Fibroblast of skin of scalp (primary cell): ENCODE measurements at places on chromosomes 1 and 21.

- DNase-seq = no peak
Observed at GRCh38 chr1:181155339-181155738, 66.8 kb downstream of the IER5 start.

DNA sequence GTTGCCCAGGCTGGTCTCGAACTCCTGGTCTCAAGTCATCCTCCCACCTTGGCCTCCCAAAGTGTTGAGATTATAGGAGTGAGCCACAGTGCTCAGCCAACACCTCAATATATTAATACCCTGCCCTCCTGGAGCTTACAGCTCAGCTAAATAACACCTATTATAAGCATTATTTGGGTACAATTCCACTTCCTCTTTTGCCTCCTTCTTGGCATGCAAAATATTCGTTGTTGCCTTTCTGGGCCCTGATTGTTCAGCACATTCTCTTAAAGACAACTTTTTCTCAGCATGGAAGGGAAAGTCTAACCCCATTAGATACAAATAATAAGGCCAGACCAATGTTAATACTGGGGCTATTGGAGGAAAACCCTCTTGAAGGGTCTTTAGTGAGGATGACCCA, 2.8 kb downstream of the PAQR7 start:
- DNase-seq = no peak

DNA sequence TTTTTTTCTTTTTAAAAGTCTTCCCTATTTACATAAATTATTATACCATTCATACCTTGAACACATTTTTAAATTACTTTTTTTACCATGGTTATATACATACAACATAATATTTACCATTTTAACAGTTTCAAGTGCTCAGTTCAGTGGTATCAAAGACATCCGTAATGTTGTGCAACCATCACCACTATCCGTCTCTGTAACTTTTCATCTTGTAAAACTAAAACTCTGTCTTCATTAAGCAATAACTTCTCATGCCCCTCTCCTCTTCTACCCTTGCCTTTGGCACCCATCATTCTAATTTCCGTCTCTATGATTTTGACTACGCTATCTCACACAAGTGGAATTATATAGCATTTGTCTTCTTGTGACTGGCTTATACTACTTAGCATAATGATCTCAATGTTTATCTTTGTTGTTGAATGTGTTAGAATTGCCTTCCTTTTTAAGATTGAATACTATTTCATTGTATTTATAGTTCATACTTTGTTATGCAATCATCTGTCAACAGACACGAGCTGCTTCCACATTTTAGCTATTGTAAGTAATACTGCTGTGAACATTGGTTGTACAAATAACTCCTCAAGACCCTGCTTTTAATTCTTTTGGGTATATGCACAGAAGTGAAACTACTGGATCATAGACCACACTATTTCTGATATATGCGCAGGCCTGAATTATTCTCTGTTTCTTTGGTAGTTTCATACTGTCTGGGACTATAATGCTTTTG, 689.5 kb upstream of the NCAM2 start:
- DNase-seq = no peak

DNA sequence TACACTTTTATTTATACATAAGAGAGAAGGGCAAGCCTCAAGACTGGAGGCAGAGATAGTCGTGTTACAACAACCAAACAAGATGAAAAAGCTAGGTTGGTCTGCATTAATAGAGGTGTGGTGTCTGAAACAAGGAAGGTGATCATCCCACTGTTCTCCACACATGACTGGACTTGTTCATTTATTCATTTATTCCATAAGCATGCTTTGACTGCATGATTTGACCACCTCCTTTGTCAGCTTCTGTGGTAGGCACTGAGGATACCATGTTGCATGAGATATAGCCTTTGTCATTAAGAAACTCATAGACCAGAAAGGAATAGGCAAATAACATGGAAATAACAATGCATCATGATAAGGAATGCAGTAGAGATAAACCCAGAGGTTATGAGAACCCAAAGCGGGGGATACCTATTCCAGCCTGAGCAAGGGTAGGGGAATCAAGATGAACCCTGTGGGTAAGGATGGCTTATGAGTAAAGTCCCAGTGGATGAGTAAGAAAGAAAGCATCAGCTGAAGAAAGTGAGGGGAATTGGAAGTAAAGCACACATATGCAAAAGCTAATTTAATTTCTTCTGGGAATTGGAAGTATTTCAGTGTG, 173.7 kb upstream of the FGGY start:
- DNase-seq = peak; percentile 51

GRCh38 chr1:160756849-160757201, 17.8 kb downstream of the SLAMF7 start:
- no peak for DNase-seq

- DNase-seq = no peak
Observed at GRCh38 chr1:2547210-2548067, 8.7 kb upstream of the TNFRSF14 start.

DNA sequence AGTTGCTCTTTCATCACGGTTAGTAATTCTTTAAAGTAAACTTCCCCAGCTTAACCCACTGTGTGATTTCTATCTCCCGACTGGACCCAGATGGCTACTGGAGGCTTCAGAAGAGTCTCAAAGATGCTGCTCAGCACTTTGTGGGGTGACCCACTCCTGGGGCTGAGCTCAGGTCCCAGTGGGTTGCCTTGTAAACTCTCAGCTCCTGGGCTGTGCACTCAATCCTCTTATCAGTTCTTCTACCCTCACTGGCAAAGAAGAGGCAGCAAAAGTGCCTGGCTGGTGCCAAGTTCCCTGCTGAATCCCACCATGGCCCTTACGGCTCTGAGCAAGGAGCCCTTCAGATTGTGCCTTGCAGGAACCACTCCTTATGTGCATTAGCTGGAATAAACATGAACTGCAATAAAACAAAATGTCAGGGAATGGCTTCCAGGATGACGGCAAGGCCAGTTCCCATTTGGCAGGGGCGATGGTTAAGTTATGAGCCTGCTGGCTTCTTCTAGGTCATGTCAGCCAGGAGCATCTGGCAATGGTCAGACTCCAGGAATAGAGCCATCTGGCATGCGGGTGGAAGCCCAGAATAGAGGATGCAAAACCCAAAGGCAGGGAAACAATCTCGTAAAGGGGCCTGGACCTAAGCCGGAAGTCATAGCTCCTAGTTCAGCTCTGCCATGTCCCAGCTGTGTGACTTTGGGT, 6.8 kb downstream of the MYOC start:
- DNase-seq = no peak

DNA sequence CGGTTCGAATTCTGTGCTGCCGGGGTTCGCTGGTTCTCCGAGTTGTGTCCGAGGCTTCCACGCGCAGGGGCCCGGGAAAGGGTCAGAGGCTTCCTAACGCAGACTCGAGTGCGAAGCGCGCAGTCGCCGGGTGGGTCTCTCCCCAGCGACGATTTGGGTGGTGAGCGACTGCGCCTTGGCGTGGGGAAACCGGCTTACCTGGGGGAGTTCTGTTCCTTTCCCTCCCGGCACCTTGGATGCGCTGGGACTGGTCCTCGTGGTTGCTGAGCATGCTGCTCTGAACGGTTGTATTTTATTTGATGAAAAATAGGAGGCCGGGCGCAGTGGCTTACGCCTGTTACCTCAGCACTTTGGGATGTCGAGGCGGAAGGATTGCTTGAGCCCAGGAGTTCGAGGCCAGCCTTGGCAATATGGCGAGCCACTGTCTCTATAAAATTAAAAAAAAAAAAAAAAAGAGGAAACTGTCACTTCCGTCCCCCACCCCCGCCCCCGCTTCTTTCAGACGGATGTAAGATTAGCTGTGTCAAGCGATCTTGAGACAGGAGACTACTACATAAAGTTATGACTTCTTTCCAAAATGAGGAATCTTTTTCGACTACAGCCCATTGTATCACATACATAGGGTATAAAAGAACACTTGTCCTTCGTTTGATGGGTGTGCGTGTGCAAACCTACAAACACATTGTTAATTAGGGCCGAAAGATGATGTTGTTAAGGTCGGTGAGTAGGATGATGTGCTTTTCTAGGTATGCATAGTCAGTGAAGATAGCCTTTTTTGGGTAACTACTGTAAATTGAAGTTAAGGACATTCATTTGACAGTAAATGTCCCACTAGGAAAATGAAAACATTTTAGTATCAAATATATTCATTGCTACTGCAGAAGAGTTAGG, at the start of gene CCDC18:
Gene CCDC18 (plus strand): TSS at position 2 of the 891 bp plus-strand sequence. CDS start 2,638 bp downstream, outside the sequence.
- peak; percentile 38 for DNase-seq

- DNase-seq = no peak
Observed at GRCh38 chr1:206068314-206068713, 15.3 kb downstream of the RHEX start.

GRCh38 chr1:227793079-227793947, 22.2 kb upstream of the PRSS38 start:
- no peak for DNase-seq

DNA sequence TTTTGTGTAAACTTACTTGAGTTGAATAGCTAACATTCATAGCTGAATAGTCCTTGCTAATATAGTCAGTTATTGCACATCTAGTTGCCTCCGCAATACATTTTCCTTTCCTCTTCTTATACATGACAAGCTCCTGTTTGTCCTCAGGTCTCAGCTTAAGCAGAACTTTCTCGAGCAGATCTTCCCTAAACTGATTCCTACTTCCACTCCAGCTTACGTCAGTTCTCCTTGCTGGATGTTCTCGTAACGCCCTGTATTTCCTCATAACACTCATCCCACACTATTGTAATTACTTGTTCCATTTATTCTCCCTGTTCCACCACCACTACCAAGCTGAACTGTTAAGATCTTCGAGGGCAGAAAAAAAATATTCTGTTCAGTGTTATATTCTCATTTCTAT, 15.1 kb upstream of the OMA1 start:
- no peak for DNase-seq

DNA sequence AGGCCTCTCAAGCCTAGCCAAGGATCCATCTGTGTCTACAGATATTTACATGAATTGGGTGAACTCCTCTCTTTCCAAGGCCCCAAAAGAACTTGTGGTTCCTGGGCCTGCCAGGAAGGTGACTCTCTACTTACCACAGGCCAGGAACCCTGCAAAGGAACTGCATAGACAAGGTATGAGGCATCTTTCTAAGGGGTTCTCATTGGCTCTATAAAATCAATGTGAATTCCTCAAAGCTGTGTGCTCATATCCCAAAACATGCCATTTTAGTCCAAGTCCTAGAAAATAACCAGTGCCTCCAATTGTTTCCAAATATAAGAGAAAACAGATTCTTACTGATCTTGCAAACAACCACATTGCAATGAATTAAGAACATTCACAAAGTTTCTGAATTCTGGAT, 39.9 kb upstream of the RGL1 start:
- DNase-seq = peak; percentile 38

- no peak for DNase-seq
Observed at GRCh38 chr1:165738794-165739193, 29.9 kb downstream of the TMCO1 start.

GRCh38 chr21:33117101-33117888, 47.4 kb downstream of the OLIG1 start:
- no peak for DNase-seq
